ENCODE measurements at places on chromosomes 1 and 21.

DNA sequence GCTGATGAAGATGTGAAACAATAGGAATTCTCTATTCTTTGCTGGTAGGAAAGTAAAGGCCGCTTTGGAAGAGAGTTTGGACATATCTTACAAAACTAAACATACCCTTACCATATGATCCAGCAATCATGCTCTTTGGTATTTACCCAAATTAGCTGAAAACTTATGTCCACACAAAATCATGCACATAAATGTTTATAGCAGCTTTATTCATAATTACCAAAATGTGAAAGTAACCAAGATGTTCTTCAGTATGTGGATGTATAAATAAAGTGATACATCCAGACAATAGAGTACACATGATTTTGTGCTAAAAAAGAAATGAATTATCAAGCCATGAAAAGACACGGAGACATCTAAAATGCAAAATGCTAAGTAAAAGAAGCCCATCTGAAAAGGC is 98.7 kb upstream of the SLC35F3 start:
- DNase-seq, result no peak

- no peak for DNase-seq
These were observed 17.6 kb downstream of the MTFR1L start for GRCh38 chr1:25837262-25837875.

DNA sequence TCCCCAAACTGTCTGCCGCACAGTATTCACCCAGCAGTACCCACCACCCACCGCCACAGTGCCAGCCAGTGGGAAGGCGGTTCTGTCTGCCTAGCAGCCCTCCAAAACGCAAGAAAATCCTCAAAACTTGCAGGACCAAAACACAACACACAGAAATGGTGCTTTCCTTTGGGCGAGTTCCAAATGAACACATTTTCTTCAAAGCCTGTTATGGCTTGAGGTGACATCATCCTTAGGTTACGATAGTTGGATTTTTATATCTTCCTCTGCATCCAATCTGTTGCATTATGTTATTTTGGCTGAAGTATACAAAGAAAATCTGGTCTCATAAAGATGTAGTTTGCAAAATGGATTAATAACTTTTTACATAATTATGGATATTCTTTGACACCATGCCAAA is 8.4 kb upstream of the SPRR3 start:
- DNase-seq, result no peak

GRCh38 chr1:186699519-186699918 is 19.3 kb upstream of the PTGS2 start:
- no peak for DNase-seq

GRCh38 chr1:181255270-181255929 is 166.9 kb downstream of the IER5 start:
- DNase-seq, result peak; percentile 95

DNA sequence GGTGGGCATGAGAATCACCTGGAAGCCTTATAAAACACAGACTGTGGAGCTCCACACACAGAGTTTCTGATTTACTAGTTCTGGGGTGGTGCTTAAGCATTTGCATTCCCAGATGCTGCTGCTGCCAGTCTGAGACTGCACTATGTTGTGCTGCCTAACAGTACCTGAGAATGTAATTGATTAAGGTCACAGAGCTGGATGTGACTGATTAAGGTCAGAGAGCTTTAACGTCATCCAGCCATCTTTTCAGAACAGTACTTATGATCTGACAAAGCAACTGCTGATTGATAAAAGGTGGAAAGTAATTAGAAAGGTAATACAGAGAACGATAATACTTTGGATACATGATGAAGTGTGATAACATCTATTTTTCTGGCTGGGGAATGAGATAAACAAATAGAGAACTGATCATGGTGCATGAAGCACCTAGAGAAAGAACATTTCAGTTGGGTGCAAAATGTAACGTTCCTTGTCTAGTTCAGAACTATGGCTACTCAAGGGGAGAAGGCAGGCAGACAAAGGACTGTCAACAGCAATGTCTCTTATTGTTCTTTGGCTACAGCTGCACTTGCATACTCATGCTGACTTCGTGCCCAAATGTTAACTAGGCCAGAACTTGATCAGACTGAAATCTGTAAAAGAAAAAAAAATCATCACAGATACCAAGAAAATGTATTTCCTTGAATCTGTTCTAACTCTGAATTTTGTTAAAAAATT is 3.7 kb upstream of the UCK2 start:
- DNase-seq, result no peak

GRCh38 chr21:40053007-40053406 is 185.8 kb downstream of the PCP4 start:
- DNase-seq, result peak; percentile 4

- DNase-seq, result no peak
These were observed 9.6 kb downstream of the PARS2 start for GRCh38 chr1:54754486-54755285.

DNA sequence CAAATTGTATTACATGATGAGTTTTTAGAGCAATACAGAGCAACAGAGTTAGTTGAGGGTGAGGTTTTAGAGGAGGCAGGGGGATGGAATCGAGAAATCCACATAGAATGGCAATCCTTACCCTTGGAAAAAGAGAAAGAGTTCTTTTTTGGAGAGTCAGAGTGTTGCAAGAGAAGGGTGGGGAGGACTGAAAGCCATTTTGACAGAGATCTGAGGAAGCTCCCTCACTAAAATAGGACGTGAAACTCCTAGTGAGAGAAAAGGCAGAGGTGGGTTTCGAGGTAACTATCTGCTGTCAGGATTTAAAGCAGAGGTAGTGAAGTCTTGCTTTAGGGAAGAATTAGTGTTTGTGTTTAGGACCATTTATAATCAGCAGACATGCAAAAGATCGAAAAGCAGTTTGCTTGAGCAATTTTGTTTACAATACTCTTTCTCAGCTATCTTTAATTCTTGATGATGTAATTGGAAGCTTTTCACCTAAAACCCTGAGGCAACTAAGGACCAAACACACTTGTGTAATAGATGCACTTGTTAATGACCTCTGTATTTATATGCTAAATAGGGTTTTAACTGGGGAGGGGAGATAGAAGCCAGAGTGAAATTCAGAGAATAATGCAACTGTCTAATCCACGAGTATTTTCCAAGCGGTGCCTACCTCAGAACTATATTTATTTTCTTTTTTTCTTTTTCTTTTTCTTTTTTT is 20.0 kb downstream of the ADAMTS5 start:
- no peak for DNase-seq

Measured in fibroblast of skin of scalp (primary cell).